Stimulated activated CD4-positive, alpha-beta T cell treated with anti-CD3 and anti-CD28 coated beads, Interleukin-4, amount 100 ng/mL, for 1 hour (primary cell): ENCODE measurements at places on chromosomes 11 and 22.

DNA sequence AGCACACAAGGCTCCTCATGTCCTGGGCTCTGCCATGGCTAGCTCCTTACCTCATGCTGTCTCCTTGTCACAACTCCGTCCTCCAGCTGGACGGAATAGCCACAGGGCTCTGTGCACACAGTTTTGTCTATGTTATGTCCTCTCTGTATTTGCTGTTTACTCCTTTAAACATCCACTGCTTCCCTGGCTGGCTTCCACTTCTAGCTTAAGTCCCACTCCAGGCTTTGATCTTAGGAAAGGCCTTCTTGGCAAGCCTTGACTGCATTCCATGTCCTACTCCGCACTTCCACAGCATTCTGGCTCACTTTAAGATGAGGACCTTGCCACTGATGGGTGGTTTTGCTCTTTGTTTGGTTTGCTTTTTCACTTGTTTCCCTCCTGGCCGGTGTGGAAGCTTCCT is 22.9 kb upstream of the ROBO3 start:
- DNase-seq: no peak

DNA sequence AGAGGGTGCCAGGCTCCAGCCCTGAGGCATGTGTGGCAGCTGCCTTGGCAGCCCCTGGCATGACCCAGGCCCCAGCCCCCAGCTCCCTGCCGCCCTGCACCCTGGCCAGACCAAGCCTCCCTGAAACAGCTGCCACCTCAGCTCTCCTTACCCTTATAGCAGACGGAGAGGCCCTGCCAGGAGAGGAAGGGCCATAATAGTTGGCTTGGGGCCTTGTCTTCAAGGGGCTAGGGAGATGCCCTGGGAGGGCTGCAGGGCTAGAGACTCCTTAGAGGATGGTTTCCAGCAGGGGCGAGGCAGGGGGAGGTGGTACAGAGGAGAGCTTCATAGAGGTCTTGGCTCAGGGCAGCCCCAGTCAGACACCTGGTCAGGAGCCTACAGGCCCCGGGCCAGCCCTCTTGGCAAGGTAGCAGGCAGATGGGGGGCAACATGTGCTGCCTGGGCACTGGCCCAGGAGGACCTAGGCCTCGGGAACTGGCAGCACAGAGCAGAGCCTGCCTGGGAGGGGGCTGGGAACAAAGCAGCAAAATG is 13.0 kb downstream of the SMTN start:
- no peak for DNase-seq

- no peak for DNase-seq
These were observed 3.4 kb upstream of the NHERF4 start for GRCh38 chr11:119181677-119182412.

DNA sequence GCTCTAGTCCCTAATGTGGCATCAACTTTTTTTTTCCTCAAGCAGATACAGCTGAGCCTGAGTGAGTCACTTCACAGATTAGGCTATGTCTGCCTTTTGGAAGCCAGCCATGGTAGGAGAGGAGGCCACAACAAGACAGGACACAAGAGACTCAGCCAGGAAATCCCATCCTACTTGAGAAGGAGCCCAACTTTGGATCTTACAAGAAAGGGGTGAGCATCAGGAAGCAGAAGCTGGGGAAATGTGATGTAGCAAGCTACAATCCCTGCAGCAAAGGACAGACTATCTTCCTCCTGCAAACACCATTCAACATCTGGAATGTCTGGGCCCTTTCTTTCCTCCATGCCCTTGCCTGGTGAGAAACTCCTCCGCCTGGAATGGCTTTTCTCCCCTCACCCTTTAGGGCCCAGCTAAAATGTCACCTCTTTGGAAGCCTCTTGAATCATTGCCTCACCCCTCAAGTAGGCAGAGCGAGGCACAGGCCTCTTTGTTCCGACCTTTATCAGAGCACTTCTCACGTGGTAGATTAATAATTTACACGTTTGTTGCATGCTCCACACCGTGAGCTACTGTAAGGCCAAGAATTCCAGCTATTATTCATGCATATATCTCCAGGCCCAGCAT is 156.4 kb upstream of the PITPNB start:
- no peak for DNase-seq

- DNase-seq: no peak
These were observed 10.9 kb downstream of the PHLDB1 start for GRCh38 chr11:118618115-118618990.

GRCh38 chr11:108122166-108122628 is 830 bp downstream of the ACAT1 start:
- DNase-seq: no peak

GRCh38 chr11:62233730-62234129 is 8.3 kb upstream of the SCGB1D2 start:
- no peak for DNase-seq

- DNase-seq: no peak
These were observed 60.7 kb downstream of the LRRC32 start for GRCh38 chr11:76609736-76610370.

DNA sequence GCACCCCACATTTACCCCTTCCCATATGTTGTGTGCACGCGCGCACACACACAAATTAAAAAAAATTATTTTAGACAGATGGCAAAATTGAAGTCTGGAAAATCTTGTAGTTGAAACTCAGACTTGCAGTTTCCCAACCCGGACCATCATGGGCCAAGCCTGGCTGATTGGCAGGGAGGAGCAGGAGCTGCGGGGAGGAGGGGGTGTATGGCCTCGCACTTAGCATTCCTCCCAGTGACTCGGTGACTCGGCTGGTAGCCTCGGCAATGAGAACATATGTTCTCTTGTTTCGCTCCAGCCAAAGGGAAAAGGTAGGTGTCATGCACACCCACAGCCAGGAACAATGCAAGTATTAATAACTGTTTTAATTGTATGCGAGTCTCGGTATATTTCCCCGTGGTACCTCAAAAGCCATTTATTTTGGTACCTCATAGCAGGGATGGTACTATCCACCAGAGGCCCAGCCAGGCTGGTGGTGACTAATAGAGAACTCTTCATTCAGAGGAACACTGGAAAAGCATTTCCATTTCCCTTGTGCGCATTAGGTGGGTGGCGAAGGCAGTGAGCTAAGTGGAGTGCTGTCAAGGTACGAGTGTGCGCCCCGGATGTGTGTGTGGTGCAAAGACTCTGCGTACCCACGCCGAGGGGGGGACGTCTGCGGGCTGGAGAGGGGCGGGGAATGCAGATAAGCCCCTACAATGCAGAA is 92.5 kb downstream of the DSCAML1 start:
- no peak for DNase-seq

DNA sequence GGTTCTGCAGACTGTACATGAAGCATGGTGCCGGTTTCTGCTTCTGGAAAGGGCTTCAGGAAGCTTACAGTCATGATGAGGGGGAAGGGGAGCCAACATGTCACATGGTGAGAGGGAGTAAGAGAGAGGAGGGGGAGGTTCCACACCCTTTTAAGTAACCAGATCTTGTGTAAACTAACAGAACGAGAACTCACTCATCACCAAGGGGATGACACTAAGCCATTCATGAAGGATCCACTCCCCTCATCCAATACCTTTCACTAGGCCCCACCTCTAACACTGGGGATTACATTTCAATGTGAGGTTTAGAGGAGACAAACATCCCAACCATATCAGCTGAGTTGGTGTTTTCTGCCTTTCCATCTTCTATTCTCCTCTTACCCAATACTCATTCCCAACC is 83.5 kb downstream of the BDNF start:
- DNase-seq: no peak

DNA sequence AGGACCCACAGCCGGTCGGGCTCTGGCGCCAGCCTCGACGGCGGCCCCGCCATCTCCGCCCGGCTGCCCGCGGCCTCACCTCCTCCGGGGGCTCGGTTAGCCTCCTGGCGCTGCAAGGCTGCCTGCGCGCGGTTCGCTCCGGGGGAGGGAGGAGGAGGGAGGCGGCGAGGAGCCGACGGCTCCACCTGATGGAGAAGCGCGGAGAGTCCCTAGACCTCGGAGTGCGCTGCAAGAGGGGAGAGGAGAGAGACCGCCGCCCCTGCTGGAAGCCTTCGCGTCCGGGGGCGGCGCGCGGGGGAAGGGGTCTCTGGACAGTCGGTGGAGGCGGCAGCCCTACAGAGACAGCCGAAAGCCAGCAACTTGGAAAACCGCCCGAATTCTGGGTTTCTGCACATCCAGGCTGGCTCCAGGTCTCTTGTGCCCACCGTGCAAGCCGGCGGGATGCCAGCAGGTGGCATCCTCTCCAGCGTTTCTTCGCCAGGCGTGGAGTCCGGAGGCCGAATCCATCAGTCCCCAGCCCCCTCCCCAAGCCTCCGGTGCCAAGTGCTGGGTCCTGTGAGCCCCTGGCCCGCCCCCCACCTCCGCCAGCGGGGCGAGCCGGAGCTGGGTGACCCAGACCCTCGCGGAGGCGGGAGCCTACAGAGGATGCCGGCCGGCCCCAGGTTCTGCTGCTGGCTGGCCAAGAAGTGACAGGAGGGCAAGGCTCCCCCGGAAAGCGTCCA is 2.9 kb upstream of the KIRREL3 start:
- DNase-seq: no peak

GRCh38 chr11:131724436-131724975 is 354.1 kb downstream of the NTM start:
- no peak for DNase-seq

DNA sequence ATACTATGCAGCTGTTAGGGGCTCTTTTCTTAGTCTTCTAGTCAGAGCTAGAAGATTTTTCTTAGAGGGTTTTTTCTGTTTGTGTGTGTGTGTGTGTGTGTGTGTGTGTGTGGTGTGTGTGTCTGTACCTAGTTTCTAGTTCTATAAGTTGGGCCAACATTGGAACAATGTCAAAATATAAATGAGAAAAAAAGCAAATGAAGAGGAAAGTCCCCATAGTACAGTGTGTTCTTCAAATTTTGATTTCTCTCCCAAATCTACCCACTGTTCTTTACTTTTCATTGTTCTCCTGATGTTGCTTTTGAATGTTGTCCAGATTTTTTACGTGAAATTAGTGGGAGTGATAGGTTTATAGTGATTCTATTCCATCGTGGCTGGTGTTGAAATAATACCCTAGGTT is 2153.4 kb upstream of the RAG2 start:
- DNase-seq: no peak

DNA sequence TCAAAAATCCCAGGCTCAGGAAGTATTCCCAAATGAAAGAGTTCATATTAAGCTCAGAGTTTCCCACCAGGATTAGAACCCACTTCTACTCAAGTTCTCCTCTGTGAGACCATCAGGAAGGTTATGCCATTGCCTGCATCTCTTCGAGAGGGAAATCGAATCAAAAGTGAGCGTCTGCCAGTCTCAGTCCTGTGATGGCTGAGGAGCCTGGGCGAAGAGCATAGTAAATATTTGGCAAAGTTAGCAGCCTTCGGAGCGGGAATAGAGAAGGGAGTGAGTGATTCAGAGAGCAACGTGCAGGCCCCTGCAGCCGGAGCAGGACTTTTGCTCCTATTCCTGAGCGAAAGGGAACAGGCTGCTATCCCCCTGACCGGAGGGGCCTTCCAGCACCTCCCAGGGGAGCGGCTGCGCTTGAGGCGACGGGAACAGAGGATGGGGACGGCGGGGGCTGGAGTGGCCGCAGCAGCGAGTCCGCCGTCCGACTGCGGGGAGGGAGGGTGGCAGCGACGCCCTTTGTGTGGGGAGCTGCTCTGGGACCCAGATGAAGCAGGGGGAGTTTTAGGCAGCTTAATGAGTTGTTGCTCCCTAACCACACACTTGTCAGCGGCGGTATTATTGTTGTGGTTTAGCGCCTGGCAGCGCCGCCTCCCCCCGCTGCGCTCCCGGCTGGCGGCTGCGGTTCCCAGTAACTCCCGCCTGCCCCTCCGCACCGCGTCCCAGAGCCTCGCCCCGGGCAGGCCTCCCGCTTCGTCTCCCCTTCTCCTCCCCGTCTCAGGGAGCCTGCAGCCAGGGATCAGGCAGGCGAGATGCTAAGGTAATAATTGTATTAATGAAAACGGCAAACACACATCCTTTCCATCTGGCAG is 21.7 kb upstream of the NRGN start:
- no peak for DNase-seq

GRCh38 chr11:44143987-44144909 is 48.8 kb downstream of the EXT2 start:
- DNase-seq: no peak

GRCh38 chr11:61484541-61484940 is 24.0 kb upstream of the LRRC10B start:
- no peak for DNase-seq

DNA sequence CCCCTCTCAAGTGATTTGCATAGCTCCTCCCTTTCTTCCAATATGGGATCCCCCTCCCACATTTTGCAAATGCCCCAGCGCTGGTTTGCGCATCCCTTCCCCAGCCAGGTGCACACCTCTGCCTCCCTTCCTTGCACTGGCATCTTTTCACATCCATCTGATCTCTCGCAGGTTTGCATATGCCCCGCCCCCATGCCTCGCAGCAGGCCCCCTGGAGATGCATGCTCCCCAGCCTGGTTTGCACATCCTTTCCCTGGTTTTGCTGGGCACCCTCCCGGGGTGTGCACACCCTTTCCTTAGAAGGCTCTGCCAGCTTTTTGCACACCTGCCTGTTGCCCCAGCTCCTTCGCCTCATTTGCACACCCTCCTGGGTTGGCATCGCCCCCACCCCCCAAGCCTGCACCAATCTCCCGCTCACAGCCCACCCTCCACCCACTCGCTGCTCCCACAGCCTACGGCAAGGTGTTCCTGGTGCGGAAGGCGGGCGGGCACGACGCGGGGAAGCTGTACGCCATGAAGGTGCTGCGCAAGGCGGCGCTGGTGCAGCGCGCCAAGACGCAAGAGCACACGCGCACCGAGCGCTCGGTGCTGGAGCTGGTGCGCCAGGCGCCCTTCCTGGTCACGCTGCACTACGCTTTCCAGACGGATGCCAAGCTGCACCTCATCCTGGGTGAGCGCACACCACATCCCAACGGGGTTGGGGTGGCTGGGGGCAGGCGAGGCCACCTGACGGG is 917 bp downstream of the RPS6KA4 start:
- no peak for DNase-seq

- DNase-seq: no peak
These were observed 374.8 kb downstream of the MIAT start for GRCh38 chr22:27032091-27032761.

DNA sequence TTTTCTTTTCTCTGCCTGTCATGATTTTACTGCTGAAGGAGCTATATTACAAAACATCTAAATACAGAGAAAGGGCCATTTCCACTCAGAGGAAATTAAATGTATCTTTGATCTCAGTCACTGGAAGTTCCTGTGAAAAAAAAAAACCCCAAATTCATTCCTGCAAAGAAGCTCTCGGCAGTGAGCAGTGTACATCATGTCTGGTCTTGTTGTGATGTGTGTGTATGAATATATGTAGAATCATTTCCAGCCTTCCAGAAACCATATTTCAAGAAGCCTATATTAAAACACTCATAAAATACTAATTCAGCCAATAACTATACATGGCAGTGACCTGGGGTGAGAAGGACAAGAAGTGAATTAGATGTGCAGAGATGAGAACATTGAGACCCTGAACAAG is 393.2 kb upstream of the TENM4 start:
- DNase-seq: no peak

DNA sequence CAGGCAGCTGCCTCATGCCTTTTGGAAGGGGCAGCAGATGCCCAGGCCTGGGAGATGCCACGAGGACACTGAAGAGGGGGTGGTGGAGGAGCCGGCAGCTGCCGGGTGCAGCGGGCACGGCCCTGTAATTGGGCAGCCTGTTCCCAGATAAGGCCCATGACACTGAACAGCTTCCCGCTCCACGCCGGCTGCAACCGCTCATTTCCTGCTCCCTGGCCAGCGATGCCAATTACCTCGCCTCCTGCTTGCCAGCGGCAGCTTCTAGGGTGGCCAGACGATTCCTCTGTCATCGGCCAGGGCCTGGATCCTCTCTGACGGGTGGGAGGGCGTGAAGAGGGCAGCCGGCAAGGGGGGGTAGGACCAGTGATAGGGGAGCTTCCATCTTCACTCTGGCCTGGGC is 22.8 kb downstream of the FLRT1 start:
- DNase-seq: no peak
